ENCODE measurements at places on chromosomes 5 and 9.

GRCh38 chr5:55136521-55136920, 23.4 kb upstream of the GPX8 start:
- no peak for DNase-seq

DNA sequence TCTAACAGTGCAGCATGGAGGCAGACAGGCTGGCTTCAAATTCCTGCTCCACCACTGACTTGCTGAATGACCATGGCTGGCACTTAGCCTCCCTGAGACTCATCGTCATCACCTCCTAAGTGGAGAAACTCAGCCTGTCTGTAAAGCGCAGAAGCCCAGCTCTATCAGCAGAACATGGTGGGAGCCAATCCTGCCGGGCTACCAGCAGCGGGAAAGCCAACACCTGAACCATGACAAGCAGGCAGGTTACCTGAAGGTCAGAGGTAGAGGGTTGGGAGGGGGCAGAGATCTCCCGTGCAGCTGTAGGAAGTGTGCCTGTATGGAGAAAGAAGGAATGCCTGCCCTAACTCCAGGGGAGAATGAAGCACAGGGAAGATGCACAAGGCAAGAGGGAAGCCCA, 72.6 kb upstream of the LRRTM2 start:
- DNase-seq: no peak

- DNase-seq: no peak
These were observed 295.4 kb downstream of the CSNK1G3 start for GRCh38 chr5:123807177-123807945.

DNA sequence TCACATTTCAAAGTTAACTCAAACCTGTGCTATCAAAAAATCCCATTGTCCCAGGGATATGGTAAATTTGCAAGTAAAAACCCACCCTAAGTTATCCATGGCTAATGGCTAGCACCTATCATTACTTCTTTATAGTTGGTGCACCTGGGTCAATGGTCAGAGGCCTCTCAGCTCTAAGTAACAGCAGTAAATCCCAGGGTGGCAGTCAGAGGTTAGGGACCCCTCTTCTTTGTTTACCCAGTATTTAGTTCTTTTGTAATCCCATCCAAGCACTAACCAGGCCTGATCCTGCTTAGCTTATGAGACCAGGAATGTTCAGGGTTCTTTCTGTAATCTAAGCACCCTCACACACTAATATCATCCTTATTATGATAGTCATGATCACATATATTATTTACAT, 52.1 kb upstream of the WWC1 start:
- no peak for DNase-seq

Measured in stimulated activated CD4-positive, alpha-beta T cell treated with anti-CD3 and anti-CD28 coated beads, Interleukin-15, amount 100 ng/mL, for 1 hour (primary cell).